Fibroblast of skin of right quadriceps (primary cell): ENCODE measurements at places on chromosomes 6 and 20.

GRCh38 chr6:70601014-70601413 is 34.3 kb downstream of the SDHAF4 start:
- no peak for DNase-seq

- no peak for DNase-seq
Observed at GRCh38 chr6:158026901-158027589, 45.4 kb downstream of the SYNJ2 start.

- no peak for DNase-seq
Observed at GRCh38 chr6:170295510-170296422, 4.9 kb upstream of the DLL1 start.

GRCh38 chr20:64280460-64280843 is 24.9 kb downstream of the PCMTD2 start:
- DNase-seq: no peak

GRCh38 chr6:161694995-161695394 is 421.1 kb upstream of the AGPAT4 start:
- peak; percentile 33 for DNase-seq

DNA sequence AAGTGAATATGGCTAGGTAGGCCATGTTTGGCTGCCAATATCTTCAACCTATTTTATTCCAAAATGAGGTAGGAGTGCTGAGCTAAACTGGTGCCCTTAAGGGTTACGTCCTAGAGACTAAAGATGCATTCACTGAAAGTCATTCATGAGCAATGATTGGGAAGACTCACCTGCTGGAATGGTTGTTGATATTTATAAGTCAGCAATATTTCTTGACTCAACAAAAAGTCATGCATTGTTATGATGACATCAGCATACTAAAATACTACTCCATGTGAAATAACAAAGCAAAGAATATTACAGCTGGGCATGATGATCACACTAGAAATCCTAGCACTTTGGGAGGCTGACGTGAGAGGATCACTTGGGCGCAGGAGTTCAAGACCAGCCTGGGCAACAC is 17.6 kb upstream of the NUP153 start:
- DNase-seq: no peak

DNA sequence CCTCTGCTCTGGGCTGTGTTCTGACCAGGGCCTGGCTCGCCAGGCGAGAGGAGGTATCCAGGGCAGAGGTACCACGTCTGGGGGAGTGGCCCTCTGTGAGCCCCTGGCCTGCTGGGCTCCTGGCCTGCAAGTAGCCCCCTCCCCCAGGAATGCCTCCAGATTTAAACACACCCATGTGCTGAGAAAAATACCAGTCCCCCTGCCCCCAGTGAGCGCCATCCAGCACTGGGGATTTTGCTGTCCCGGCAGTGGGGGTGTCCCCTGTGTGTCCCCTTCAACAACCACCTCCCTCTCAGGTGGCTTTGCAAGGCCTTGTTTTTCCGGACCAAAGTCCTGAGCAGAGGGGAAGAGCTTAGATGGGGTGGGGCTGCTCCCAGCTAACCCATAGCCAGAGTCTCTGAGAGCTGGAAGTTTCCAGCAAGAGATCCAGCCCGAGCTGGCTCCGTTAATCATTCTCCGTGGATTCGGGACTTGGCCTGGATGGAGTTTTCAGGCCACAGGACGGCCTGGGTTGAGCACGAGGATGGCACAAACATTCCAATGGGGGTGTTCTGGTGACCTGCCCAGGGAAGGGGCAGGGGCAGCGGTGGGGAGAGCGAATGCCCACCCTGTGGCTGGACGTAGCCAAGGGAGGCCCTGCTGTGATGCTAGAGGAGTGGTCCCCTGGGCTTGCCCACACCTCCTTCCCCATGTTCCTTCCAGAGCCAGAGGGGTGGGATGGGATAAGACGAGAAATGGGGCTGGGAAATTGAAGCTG is 29.0 kb downstream of the PCK1 start:
- DNase-seq: no peak

GRCh38 chr6:163834226-163834970 is 419.9 kb downstream of the QKI start:
- no peak for DNase-seq

GRCh38 chr20:37347891-37348791 is 2.2 kb downstream of the SRC start:
- DNase-seq: no peak

- DNase-seq: no peak
Observed at GRCh38 chr6:70059039-70059719, 192.8 kb downstream of the COL19A1 start.

DNA sequence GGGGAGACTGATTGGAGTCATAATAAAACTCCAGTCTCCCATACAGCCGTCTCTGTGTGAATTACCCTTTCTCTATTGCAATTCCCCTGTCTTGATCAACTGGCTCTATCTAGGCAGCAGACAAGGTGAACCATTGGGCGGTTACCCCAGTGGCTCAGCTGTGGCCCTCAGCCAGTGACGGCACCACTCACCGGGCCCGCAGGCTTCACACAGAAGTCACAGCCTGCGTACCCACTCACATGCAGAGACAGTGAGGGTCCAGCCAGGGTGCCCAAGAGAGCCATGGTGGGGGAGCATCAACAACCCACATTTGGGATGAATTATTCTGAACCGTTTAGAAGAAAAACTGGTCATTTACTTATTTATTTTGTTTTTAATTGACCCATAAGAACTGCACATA is 78.5 kb downstream of the WDR27 start:
- DNase-seq: no peak

- DNase-seq: peak; percentile 71
Observed at GRCh38 chr6:140052736-140053729, 678.6 kb upstream of the CITED2 start.

- no peak for DNase-seq
Observed at GRCh38 chr6:46466570-46466969, 24.7 kb downstream of the RCAN2 start.

DNA sequence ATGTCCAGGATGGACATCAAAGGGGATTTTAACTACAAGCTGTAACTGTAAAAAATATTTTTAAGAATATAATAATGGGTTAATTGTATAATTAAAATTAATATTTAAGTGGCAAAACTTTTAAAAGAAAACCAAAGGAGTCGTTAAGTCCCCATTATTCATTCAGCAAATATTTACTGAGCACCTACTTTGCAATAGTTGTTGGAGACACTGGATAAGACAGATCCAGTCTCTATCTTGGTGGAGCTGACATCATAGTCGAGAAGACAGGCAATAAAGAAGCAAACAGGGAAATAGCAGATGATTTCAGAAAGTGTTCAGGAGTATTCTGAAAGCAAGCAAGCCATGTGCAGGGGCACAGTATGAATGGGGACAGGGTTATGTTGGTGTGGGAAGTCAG is 137.0 kb downstream of the CEBPB start:
- no peak for DNase-seq

GRCh38 chr6:137728386-137729349 is 138.4 kb upstream of the TNFAIP3 start:
- peak; percentile 70 for DNase-seq

DNA sequence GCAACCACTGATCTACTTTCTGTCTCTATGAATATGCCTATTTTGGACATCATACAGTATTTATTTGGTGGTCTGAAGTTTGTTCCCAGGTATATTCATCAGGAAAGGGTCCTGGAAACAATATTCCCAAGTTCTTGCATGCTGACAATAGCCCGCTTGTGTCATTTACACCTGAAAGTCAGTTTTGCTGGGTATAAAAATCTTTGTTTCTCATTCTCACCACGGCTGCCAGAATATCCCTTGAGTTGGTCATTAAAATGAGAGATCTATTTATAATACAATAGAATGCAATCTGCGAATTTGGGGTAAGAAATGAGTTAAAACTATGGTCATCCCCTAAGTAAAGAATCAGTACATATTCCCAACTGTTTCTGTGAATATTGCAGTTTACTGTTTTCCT is 79.0 kb downstream of the MAN1A1 start:
- DNase-seq: no peak
